ENCODE measurements at places on chromosomes 6 and 20. TPM values are rescaled to one million over a fixed set of nuclear protein-coding genes. Genes with fewer than 3 reads are reported as not detected.

The RAET1E gene
- total RNA-seq: 0.47 TPM

The TFAP2D gene
- not detected for total RNA-seq

The DEF6 gene
- 0.70 TPM for total RNA-seq

The OR2H1 gene
- total RNA-seq: not detected

The AGPAT1 gene
- 16.8 TPM for total RNA-seq

The ZBP1 gene
- not detected for total RNA-seq

The CNR1 gene
- not detected for total RNA-seq

The SGK2 gene
- 0.47 TPM for total RNA-seq

The PDE10A gene
- total RNA-seq: 1.9 TPM

The PRDM13 gene
- not detected for total RNA-seq

The ENPP4 gene
- total RNA-seq: 2.6 TPM

The TSPO2 gene
- not detected for total RNA-seq

The RNF144B gene
- 0.68 TPM for total RNA-seq

The GNRH2 gene
- total RNA-seq: not detected

The KIAA0408 gene
- 0.23 TPM for total RNA-seq

The IYD gene
- not detected for total RNA-seq

The TNFRSF6B gene
- total RNA-seq: 7.8 TPM

The PFDN6 gene
- total RNA-seq: 30.9 TPM

The ANGPT4 gene
- not detected for total RNA-seq

The LSM2 gene
- total RNA-seq: 24.6 TPM

The PSMB9 gene
- total RNA-seq: 45.7 TPM

The PI16 gene
- total RNA-seq: under 0.01 TPM

The GTSF1L gene
- total RNA-seq: not detected

The SEL1L2 gene
- 0.23 TPM for total RNA-seq

The CLDN20 gene
- not detected for total RNA-seq

The GABRR2 gene
- total RNA-seq: 0.23 TPM

The MUCL3 gene
- total RNA-seq: not detected

The PPP1R18 gene
- total RNA-seq: 52.0 TPM

The ABHD16B gene
- not detected for total RNA-seq

The BCL2L1 gene
- total RNA-seq: 59.4 TPM

Data from smooth muscle cell of the coronary artery (primary cell).